ENCODE measurements at places on chromosomes 7 and 10.

DNA sequence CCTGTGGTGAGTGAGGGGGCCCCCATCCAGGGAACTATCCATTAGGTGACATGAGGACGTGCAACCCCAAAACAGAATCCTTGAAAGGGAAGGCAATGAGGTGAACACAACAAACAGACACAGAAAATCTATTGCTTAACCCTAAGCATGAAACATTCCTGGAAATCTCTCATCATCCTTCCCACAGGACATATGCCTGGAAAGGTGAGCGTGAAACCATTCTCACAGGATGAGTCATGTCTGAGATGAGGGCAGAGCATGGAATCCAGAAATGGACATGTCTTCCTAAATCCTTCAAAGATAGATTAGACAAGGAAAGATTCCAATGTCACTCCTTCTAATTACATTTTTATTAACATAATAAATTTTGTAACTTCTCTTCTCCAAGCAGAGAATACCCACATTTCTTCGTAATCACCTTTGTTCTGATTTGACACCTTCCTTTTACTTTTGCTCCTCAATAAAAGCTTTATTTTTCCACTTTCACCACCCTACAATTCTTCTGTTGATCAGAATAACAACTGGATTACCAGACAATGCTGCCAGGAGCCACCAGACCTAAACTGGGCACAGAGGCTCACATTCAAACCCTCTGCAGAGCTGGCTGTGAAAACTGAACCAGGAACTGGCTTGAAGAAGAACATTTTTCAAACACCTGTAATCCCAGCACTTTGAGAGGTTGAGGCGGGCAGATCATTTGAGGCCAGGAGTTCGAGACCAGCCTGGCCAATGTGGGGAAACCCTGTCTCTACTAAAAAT is 67.2 kb downstream of the COBL start:
- DNase-seq: no peak

DNA sequence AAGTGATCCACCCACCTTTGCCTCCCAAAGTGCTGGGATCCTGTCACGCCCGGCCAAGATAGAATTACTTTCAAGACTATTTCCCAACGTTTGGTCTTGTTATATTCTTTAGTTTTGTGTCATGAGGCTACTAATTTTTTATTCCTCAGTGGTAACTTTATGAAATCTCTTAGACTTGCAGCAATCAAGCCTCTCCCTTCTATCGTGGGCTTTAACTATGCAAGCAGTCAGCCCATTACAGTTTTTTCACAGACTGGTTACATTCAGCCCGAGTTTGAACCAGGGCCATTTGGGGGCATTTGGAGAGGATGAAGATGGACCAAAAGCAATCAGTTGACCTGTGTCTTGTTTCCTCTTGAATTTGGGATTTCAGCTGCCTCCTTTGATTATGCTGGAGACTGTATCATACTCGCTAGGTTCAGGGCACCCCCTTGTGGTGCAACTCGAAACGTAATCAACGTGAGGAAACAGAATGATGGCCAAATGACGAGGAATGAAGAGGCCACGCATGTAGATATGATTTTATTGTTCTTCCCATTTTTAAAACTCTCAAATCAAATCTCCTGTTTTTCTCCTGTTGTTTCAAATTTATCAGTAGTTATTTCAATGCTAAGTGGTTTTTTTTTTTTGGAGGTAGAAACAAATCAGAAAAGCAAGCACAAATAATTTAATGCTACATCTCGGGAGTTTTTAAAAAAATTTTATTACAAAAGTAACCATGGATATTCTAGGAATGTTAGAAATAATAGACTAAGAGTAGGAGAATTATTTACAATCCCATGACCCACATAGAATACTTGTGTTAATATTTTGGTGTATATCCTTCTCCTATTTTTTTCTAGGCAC is 151.6 kb downstream of the KIAA1217 start:
- no peak for DNase-seq

- no peak for DNase-seq
Measured at GRCh38 chr7:12493863-12494686, 76.4 kb upstream of the SCIN start.

DNA sequence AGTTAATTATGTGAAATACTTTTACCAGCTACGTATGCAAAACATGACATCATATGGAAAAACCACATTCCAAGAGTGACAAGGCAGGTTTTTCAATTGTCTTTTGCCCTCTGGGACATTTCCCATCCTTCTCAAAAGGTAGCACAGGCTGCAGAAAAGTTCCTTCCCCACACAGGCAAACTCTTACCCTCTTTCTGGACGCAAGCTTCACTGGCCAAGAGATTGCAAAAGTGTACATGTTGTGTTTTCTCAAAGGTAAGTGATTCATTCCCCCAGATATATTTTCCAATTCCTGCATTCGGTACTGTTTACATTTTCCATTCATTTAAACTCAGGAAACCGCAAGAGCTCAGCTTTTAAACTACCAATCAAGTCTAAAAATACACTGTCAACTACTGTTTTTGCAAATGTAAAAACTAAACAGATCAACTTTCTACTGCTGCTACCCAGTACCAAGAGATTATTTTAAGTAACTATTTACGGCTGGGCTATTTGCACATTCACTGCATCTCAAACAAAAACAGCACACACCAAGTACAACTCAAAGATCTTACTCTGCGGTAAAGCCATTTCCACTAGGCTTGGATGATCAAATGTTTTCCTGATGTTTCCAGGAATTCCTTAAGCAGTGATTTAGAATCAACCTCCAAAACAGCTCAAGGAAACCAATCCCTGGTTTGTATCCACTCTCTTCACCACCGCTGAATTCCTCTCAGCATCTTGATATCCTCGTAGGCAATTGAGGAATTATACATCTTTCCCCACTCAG is 233.6 kb upstream of the CCDC6 start:
- no peak for DNase-seq

DNA sequence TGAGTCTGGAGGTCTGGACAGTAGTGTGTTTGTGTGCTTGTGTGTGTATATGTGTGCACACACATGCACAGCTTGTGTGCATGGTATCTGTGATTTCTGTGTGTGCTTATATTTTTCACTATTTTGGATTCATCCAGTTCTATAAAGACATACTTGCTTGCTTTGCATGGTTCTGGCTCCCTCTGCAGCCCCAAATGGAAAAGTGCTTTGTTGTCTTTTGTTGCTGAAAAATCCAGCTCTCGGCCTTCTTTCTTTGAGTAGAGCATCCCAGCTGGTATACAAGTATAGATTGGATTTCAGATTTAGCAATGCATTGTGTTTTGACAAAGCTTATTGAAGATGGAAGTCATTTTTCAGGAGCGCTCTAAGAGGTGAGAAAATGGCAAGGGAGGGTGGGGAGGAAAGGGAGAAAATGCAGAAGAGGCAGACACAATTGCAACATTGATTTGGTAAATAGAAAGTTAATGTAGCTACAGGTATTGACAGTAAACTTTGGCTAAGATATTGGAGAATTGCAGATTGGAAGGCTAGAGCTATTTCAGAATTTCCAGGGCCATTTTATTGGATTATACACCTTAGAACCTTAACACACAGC is 333.9 kb downstream of the AUTS2 start:
- DNase-seq: no peak

DNA sequence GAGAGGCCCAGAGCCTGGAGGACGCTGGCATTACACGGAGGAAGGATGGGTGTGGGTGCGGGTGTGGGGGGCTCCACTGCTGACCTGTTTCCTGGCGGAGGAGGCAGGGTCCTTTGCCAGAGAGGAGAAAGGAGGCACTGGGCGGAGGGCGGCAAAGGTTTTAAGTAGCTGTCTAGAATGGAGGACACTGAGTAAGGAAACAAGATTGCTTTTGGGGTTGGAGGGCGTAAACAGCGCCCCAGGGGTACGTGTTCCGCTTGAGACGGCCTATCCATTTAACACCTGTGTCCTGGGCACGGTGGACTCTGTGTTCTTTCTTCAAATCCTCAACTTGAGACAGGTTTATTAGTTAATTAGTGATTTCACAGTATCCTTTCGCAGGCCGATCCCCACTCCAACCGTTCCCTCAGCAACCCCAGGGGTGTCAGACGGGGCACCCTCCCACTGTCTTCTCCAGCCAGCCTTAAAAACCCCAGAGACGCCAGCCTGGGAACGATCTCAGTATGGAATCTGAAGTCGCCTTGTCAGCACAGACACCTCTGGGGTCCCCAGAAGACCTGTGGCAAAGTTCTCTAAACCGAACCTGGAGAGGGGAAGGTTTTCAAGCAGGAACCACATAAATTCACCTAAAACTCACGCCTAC is 24.8 kb downstream of the SFXN4 start:
- DNase-seq: no peak

- no peak for DNase-seq
Measured at GRCh38 chr10:16942381-16943078, 125.3 kb upstream of the RSU1 start.

- DNase-seq: no peak
Measured at GRCh38 chr7:20218279-20218678, 1.1 kb upstream of the MACC1 start.

- DNase-seq: no peak
Measured at GRCh38 chr10:110841767-110842267, 29.9 kb upstream of the PDCD4 start.

All from stimulated activated CD8-positive, alpha-beta memory T cell treated with anti-CD3 and anti-CD28 coated beads, Interleukin-7, amount 100 ng/mL, for 1 hour (primary cell).